Activated CD8-positive, alpha-beta memory T cell treated with anti-CD3 and anti-CD28 coated beads, Interleukin-2, amount 10 ng/mL, durations not matched to agents 7 days and 5 days (primary cell): ENCODE measurements at places on chromosomes 6 and 20.

GRCh38 chr6:34496103-34496685 is 30.3 kb downstream of the PACSIN1 start:
- peaks cover 8% of the 10 kb centered on the region for H3K27me3 ChIP-seq
- H3K4me3 ChIP-seq = no peak overlapping the region
- no peak overlapping the region for H3K27ac ChIP-seq
- DNase-seq = no peak
- H3K36me3 ChIP-seq = no peaks in the 10 kb centered on the region

DNA sequence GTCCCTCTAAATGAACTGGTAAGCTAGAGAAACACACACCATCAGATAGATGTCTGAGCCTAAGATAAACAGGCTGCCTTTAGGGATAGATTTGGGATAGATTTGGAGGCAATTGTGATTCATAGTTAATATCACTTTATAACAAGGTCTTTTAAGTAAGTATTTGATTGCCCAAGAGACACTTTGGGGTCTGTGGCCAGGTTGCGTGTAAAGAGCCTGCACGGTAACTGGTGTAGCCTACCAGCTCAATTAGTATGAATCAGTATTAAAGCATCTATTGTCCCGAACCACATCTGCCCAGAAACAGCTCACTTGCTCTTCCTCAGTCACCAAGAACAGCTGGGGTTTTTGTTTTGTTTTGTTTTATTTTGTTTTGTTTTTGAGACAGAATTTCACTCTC is 193.3 kb downstream of the SASH1 start:
- no peaks in the 10 kb centered on the region for H3K36me3 ChIP-seq
- DNase-seq = no peak
- no peak overlapping the region for H3K27ac ChIP-seq
- H3K27me3 ChIP-seq = peaks cover 28% of the 10 kb centered on the region

DNA sequence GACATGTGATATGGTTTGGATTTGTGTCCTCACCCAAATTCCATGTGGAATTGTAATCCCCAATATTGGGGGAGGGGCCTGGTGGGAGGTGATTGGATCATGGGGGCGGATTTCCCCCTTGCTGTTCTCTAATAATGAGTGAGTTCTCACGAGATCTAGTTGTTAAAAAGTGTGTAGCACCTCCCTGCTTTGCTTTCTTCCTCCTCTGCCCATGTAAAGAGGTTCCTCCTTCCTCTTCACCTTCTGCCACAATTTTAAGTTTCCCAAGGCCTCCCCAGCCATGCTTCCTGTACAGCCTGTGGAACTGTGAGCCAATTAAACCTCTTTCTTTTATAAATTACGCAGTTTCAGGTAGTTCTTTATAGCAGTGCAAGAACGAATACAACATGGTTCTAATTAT is 2.1 kb upstream of the ZNF451 start:
- H3K36me3 ChIP-seq = peaks cover 11% of the 10 kb centered on the region
- peaks cover 21% of the 10 kb centered on the region for H3K4me1 ChIP-seq

GRCh38 chr6:8589941-8590729 is 154.8 kb upstream of the SLC35B3 start:
- H3K4me3 ChIP-seq = no peak overlapping the region
- no peak for DNase-seq
- H3K36me3 ChIP-seq = no peaks in the 10 kb centered on the region
- H3K27ac ChIP-seq = no peak overlapping the region

GRCh38 chr6:15981956-15982355 is 146.9 kb upstream of the MYLIP start:
- H3K27ac ChIP-seq = no peak overlapping the region
- no peak for DNase-seq
- no peaks in the 10 kb centered on the region for H3K36me3 ChIP-seq
- no peak overlapping the region for H3K4me3 ChIP-seq
- peaks cover 11% of the 10 kb centered on the region for H3K27me3 ChIP-seq

DNA sequence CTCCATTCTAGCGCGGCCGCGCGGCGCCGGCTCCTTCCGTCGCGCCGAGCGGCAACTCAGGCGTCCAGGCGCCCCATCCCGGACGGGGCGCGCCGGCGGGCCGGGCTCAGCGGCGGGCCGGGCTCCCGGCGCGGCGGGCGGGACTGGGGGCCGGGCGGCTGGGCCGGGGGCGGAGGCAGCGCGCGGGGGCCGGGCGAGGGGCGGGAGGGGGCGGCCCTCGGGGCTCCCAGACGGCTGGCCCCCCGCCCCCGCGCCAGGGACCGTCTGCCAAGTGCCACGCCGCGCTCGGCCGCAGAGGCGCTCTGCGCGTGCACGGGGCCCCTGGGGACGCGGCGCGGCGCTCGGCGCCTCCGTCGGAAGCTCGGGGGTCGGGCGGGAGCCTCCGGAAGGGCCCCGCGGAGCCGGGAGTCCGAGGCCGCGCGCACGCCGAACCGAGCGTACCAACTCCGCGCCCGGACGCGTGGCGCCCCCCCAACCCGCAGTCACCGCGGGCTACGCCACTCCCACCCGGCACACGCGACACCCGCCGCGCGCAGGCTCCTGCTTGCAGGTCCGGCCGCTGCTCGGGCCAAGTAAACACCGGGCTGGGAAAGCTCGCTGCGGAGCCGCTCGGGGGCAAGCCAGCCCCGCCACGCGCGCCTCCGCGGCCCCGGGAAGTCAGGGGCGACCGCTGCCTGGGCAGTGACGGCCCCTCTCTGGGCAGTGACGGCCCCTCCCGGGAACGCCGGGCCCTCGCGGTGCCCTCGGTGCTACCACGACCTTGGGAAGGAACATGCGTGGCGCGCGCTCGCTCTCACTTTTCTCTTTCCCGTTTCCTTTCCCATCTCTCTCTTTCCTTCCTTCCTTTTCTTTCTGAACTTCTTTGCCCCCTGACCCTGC is at the start of gene PREX1:
PREX1 (minus strand) TSS at position 145 of the 879 bp plus-strand sequence; CDS start at position 6, 139 bp downstream.
- peaks cover 31% of the 10 kb centered on the region for H3K4me1 ChIP-seq
- DNase-seq = peak; percentile 87
- H3K27ac ChIP-seq = peak within 1 kb of the TSS; percentile 98
- H3K36me3 ChIP-seq = peaks cover 21% of the 10 kb centered on the region

- no peak overlapping the region for H3K4me3 ChIP-seq
- no peak overlapping the region for H3K27ac ChIP-seq
- DNase-seq = no peak
- H3K36me3 ChIP-seq = no peaks in the 10 kb centered on the region
These were observed 232.9 kb downstream of the SYNE1 start for GRCh38 chr6:152404086-152404857.

GRCh38 chr6:383856-384255 is 7.7 kb upstream of the IRF4 start:
- no peak overlapping the region for H3K27ac ChIP-seq
- no peaks in the 10 kb centered on the region for H3K36me3 ChIP-seq
- DNase-seq = no peak
- H3K4me1 ChIP-seq = peaks cover 20% of the 10 kb centered on the region
- H3K4me3 ChIP-seq = no peak overlapping the region

DNA sequence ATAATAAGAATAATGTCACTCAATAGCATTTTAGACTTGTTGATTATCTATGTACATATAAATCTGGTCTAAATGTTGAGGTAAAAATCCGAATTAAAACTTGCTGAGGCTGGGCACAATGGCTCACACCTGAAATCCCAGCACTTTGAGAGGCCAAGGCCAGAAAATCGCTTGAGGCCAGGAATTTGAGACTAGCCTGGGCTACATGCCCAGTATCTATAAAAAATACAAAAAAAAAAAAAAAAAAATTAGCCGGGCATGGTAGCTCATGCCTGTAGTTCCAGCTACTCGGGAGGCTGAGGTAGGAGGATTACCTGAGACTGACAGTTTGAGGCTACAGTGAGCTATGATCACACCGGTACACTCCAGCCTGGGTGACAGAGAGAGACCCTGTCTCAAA is 34.2 kb upstream of the SUPT3H start:
- H3K27ac ChIP-seq = no peak overlapping the region
- no peaks in the 10 kb centered on the region for H3K36me3 ChIP-seq
- peaks cover 7% of the 10 kb centered on the region for H3K27me3 ChIP-seq
- no peak for DNase-seq
- H3K4me1 ChIP-seq = no peaks in the 10 kb centered on the region

- no peaks in the 10 kb centered on the region for H3K27me3 ChIP-seq
- no peak overlapping the region for H3K27ac ChIP-seq
- no peaks in the 10 kb centered on the region for H3K36me3 ChIP-seq
- no peaks in the 10 kb centered on the region for H3K4me1 ChIP-seq
- no peak overlapping the region for H3K4me3 ChIP-seq
These were observed 294.4 kb upstream of the TBX18 start for GRCh38 chr6:85058806-85059205.

GRCh38 chr6:38552121-38552520 is 87.6 kb downstream of the BTBD9 start:
- H3K4me1 ChIP-seq = no peaks in the 10 kb centered on the region
- no peak for DNase-seq
- H3K4me3 ChIP-seq = no peak overlapping the region
- H3K27me3 ChIP-seq = no peaks in the 10 kb centered on the region
- no peak overlapping the region for H3K27ac ChIP-seq

GRCh38 chr20:5127859-5128424 is 1.1 kb downstream of the CDS2 start:
- no peaks in the 10 kb centered on the region for H3K27me3 ChIP-seq
- peak overlapping the region; percentile 96 for H3K27ac ChIP-seq
- peak overlapping the region; percentile 97 for H3K4me3 ChIP-seq
- H3K36me3 ChIP-seq = peaks cover 6% of the 10 kb centered on the region
- peaks cover 44% of the 10 kb centered on the region for H3K4me1 ChIP-seq
- DNase-seq = no peak

DNA sequence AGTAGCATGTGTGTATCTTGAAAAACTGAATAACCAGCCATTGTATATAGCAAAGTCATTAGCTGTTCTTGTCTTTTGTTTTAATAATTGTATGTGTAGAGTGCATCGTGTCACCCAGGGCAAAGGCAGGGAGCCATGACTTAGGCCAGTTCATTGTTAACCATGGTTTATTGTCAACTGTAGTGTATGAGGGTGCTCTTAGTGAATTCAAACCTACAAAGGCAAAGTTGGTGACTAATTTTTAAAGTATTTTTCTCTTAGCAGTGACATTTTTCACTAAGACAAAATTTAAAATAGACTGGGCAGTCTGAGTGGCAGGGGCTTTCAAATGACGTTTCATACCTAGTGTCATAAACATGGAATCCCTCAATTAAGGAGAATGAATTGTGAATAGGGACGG is 79.0 kb downstream of the TULP4 start:
- H3K4me3 ChIP-seq = no peak overlapping the region
- H3K4me1 ChIP-seq = peaks cover 2% of the 10 kb centered on the region

DNA sequence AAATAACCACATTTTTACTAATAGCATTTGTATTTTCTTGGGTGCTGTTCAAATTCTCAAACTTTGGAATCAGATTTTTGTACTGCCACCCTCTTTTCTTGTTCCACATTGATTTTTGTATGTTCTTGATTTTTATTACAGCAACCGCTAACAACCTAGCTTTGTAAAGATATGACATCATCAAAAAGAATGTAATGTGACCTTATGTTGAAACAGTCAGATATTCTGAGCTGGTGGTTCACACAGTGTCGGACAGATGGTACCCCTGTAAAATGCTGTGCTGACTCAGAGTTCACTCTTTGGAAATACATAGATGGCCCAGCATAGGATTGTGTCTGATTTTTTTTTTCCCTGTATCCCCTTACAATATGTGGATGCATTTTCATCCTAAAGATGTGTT is 118.9 kb downstream of the QKI start:
- H3K27ac ChIP-seq = no peak overlapping the region
- no peaks in the 10 kb centered on the region for H3K27me3 ChIP-seq
- DNase-seq = no peak
- peaks cover 4% of the 10 kb centered on the region for H3K4me1 ChIP-seq
- peaks cover 8% of the 10 kb centered on the region for H3K36me3 ChIP-seq
- H3K4me3 ChIP-seq = no peak overlapping the region

GRCh38 chr20:9969626-9970025 is 65.2 kb upstream of the ANKEF1 start:
- no peaks in the 10 kb centered on the region for H3K36me3 ChIP-seq
- no peak for DNase-seq
- no peak overlapping the region for H3K27ac ChIP-seq

GRCh38 chr6:11042750-11043377 is 1.2 kb downstream of the ELOVL2 start:
- no peak for DNase-seq
- H3K36me3 ChIP-seq = peaks cover 2% of the 10 kb centered on the region
- H3K4me3 ChIP-seq = peak overlapping the region; percentile 54
- H3K4me1 ChIP-seq = peaks cover 12% of the 10 kb centered on the region
- H3K27ac ChIP-seq = no peak overlapping the region
- H3K27me3 ChIP-seq = peaks cover 71% of the 10 kb centered on the region

DNA sequence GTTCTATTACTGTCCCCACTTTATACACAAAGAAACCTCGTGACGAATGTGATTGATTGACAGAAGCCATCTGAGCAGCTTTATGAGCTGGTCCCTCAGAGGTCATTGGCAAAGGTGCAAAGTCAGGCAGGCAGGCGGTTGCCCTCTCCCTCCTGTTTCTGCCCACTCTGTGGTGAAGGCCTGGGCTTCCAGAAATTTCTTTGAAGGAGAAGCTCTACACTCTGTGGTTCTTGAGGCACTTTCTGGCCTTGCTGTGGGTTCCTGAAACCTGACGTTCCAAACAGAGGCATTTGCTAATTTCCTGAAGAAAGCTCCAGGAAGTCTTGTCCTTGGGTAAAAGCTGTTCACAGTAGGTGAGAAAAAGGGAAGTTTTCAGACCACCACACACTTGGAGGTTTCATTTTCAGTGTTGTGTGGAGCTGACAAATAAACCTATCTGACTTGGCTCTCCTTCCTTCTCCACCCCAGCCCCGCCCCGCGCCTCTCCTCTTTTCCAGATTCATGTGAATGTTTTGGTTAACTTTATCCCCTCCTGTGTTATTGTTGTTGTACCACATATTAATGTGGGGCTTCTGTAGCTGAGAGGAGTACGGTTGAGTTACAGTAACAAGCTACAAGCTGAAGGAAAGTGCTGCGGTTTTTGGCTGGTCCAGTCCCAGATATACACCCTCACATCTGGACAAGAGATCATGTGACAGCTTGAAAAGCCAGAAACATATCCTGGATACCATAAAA is 274.1 kb downstream of the CLIC5 start:
- peaks cover 44% of the 10 kb centered on the region for H3K4me1 ChIP-seq
- no peak overlapping the region for H3K4me3 ChIP-seq
- no peaks in the 10 kb centered on the region for H3K27me3 ChIP-seq
- H3K27ac ChIP-seq = peak overlapping the region; percentile 77

- H3K4me1 ChIP-seq = peaks cover 50% of the 10 kb centered on the region
- H3K4me3 ChIP-seq = no peak overlapping the region
- H3K27ac ChIP-seq = no peak overlapping the region
These were observed 17.1 kb downstream of the ZBP1 start for GRCh38 chr20:57603120-57603519.
